ENCODE measurements at places on chromosomes 16 and 17.

GRCh38 chr16:23508589-23509440 lies 1.5 kb downstream of the GGA2 start:
- peak overlapping the region; percentile 77 for H3K4me3 ChIP-seq
- peaks cover 13% of the 10 kb centered on the region for H3K36me3 ChIP-seq
- no peak for DNase-seq
- H3K27me3 ChIP-seq: no peaks in the 10 kb centered on the region

- peaks cover 4% of the 10 kb centered on the region for H3K36me3 ChIP-seq
- no peak overlapping the region for H3K4me3 ChIP-seq
- H3K4me1 ChIP-seq: peaks cover 52% of the 10 kb centered on the region
- DNase-seq: no peak
These were observed 58.0 kb downstream of the CREBBP start for GRCh38 chr16:3822366-3823045.

DNA sequence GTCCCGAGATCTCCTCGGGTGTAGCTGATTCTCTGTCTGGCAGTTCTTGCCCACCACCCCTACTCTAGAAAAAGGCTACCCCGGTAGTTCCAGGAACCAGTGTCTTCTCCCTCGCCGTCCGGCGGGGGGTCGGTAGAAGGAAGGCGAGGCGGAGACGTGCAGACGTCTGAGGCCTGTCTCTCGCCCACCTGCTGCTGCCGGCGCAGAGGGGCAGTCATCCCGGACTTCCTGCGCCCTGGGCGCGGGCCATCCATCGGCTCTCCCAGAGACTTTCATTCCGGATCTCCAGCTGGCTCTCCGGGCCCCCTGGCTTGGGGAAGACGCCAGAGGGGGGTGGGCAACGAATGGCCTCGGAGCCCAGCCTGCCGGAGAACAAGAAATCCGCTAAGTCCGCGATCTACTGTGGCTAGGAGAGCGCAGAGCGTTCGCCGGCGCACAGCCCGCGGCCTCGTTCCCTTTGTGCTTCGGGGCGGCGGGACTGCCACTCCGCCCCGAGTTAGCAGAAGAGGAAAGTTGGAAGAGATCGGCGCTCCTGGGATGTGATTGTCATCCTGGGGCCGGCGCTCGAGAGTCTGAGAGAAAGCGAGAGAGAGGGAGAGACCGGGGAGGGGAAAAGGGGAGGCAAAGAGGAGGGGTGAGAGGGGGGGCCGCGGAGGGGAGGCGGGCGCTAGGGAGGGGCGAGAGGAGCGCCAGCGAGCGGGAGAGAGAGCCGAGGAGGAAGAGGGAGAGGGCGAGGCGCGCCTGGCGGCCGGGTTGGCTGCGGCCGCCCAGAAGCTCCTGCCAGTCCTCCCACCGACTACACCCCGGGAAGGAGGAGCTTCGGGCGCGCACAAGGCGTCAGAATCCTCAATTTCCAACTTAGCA lies at the start of gene IRX5:
TSS of gene IRX5 (plus strand) at position 861 of the 864 bp plus-strand sequence. CDS start 334 bp downstream, outside the sequence.
- H3K4me3 ChIP-seq: peak within 1 kb of the TSS; percentile 98
- H3K4me1 ChIP-seq: peaks cover 23% of the 10 kb centered on the region
- H3K27ac ChIP-seq: peak within 1 kb of the TSS; percentile 79
- H3K27me3 ChIP-seq: no peaks in the 10 kb centered on the region
- H3K36me3 ChIP-seq: peaks cover 29% of the 10 kb centered on the region

DNA sequence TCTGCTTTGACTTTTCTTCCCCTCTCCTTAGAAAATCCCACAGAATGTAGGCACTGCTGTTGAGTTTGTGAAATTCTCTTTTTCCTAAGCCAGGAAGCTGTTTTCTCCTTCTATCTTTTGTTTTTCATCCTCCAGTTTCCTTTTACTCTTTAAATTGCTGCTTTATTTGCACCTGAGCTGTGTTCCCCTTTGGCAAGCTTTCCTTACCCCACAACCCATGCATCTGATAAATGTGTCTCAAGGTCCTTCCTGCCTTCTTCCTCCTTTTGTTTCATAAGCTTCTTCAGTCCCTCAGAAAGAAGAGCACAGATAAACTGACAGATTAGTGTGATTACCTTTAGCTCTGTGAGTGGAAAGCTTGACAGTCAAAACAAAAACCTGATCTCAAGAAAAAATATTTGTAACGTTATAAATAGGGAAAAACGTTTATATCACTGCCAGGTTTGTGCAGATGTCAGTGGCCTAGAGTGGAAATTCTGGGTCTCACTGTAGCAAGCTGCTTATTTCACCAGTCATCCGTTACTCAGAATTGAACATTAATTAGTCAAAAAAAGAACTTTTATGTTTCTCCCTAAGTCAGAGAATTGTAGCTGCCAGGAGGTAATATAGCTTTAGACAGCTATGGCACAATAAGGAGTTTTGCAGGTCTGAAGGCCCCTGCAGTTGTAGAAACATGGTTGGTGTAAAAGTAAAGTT lies 23.6 kb downstream of the GSDMB start:
- H3K36me3 ChIP-seq: no peaks in the 10 kb centered on the region
- no peaks in the 10 kb centered on the region for H3K4me1 ChIP-seq
- H3K4me3 ChIP-seq: no peak overlapping the region
- no peak for DNase-seq
- H3K27me3 ChIP-seq: peaks cover 10% of the 10 kb centered on the region
- H3K27ac ChIP-seq: no peak overlapping the region

DNA sequence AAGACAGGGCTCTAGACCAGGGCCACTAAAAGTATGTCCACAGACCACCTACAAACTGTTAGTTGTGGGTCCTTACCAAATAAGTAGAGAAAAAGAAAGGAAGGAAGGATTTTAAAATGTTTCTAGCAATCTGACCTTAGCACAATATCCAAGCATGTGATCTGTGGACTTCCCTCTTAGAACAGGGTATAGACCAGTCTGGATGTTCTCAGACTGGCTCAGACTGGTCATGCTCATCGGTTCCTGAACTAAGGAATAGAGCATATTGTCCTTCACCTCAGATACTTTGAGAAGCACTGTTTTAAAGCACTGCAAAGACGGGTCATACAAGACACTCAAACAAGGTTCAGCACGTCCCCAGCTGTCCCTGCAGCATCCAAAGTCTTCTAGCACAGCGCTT lies 25.8 kb downstream of the CUEDC1 start:
- no peak overlapping the region for H3K27ac ChIP-seq
- peaks cover 19% of the 10 kb centered on the region for H3K36me3 ChIP-seq
- no peaks in the 10 kb centered on the region for H3K27me3 ChIP-seq
- no peak overlapping the region for H3K4me3 ChIP-seq
